Activated CD8-positive, alpha-beta memory T cell treated with anti-CD3 and anti-CD28 coated beads for 4 hours (primary cell): ENCODE measurements at places on chromosomes 13 and 19.

DNA sequence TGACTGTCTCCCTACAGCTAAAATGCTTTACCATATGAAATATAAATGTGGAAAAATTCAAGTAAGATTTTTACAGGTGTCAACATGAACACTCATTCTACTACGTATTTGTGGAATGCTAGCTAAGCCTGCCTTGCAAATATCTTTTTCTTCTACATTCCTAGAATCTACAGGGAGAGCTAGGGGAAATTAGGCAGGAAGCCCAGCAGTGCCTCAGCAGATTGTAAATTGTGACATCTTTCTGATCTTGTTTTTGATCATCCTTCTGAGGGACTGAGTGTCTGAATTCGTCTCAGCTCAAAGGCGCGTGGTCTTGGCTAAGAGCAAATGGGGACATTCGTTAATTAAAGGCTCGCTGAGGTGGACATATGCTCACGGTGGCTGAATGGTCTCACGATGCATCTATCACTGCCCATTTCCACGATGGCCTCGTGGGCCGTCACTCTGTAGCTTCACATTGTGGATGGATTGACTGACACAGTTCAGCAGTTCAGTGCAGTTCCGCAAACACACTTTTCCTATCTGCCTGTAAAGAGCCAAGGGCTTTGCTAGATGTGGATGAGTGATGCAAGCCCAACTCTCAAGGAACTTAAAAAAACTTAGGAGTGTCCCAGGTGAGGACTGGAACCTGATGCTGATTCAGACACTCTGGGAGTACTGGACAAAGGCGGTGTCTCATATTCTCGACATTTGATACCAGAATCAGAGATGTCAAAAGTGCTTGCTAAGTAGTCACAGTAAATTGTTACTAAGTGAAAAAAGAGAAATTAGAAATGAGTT lies 562.5 kb downstream of the EFNB2 start:
- DNase-seq: no peak

DNA sequence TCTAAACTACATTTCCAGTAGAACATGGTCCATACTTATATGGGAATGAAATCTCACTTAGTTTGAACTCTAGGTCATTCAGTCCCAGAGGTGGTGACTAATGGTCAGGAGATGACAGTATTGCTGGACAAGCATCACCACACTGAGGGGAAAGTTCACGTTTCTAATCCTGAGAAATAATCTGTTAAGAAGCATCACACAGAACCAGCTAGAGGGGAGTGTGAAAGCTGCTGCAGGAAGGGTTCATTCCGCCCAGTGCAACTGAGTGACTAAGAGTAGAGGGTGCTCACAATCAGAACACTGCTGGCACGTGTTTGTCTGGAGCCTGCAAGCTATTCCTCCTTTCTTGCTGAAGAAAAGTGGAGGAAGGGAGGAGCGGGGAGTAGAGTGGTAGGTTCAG lies 2.7 kb downstream of the COL4A1 start:
- DNase-seq: no peak

DNA sequence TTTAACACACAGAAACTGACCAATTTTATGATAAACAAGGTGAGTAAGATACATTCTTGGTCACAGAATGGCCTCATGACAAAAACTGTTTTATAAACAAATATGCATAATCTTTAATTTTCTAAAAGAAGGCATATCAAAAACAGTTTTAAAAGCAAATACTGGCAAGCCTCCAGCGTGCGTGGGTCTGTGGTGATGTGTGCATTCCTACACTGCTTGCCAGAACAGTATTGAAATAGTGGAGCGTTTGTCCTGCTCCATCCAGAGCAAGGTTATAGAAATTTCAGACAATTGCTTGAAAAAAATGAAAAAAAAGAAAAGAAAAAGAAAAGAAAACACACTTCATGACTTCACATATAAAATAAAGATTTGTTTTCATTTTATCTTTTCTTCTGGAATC lies 140.9 kb downstream of the MZT1 start:
- no peak for DNase-seq

GRCh38 chr19:41816761-41817160 lies 20.4 kb downstream of the CEACAM3 start:
- no peak for DNase-seq

GRCh38 chr13:28653111-28653510 lies 5.8 kb upstream of the POMP start:
- no peak for DNase-seq

- no peak for DNase-seq
Observed at GRCh38 chr13:107210723-107211030, 642.7 kb upstream of the ARGLU1 start.

- no peak for DNase-seq
Observed at GRCh38 chr13:44758630-44759383, 182.7 kb upstream of the TSC22D1 start.

- DNase-seq: no peak
Observed at GRCh38 chr19:55866521-55866920, 30.2 kb downstream of the NLRP4 start.

- no peak for DNase-seq
Observed at GRCh38 chr19:39416152-39417120, 4.0 kb downstream of the PLEKHG2 start.

GRCh38 chr13:101697745-101698144 lies 245.3 kb downstream of the ITGBL1 start:
- DNase-seq: no peak

DNA sequence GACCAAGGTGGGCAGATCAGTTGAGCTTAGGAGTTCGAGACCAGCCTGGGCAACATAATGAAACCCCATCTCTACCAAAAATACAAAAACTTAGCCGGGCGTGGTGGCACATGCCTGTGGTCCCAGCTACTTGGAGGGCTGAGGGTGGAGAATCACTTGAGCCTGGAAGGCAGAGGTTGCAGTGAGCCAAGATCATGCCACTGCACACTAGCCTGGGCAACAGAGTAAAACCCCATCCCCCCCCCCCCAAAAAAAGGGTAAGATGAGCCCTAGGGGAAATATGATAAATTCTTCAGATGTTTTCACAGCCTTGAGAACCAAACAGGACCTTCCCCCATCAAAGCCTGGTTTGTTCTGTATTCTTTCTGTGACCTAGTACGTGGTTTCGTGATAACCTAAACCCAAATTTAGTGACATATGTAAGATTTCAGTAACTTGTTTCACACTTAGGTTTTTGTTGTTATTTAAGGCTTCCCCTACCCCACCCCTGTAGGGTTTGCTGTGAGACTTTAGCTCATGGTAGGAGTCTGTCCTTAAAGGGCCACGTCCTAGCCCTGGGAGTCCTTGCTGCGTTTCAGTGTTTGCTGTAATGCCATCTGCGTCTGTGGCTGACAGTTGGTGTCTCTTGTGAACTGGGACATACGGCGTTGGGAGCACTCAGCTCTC lies 49.6 kb downstream of the MYO9B start:
- no peak for DNase-seq

GRCh38 chr13:44819772-44820171 lies 169.5 kb downstream of the NUFIP1 start:
- no peak for DNase-seq

- DNase-seq: no peak
Observed at GRCh38 chr19:34539396-34539795, 57.8 kb downstream of the WTIP start.
